NCI-H446 treated with DMSO at 0.1 percent for 48 hours (cell line): ENCODE measurements at places on chromosomes 11 and 22.

DNA sequence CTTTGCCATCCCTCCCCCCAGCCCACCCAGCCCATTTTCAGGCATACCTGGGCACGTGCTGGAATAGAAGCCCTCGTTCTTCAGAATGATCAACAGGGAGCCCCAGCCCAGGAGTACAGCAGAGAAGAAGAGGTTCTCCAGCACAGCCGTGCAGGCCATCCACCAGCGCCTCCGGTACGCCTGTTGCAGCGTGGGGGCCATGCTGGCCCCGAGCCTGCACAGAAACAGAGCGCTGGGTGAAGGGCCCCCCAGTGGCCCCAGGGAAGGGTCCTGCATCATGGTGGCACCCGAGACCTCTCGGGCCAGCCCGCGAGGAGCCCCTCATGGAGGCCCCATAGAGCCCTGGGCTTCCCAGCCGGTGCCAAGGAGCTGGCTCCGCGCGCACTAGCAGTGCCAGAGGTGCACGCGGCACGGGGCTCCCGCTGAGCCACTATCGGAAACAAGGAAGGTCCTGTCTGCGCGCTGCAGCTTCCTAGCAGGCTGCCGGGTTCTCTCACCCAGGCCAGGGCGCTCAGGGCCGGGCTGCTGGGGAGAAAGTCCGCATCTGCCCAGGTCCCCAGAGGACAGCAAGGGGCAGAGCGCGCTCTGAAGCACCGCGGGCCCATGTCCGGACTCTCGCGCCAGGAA, 1.5 kb downstream of the SLC43A1 start:
- DNase-seq = no peak

- no peak for DNase-seq
Measured at GRCh38 chr11:77075425-77075905, 8.7 kb downstream of the CAPN5 start.

- DNase-seq = no peak
Measured at GRCh38 chr22:47221840-47222615, 459.6 kb downstream of the TBC1D22A start.

DNA sequence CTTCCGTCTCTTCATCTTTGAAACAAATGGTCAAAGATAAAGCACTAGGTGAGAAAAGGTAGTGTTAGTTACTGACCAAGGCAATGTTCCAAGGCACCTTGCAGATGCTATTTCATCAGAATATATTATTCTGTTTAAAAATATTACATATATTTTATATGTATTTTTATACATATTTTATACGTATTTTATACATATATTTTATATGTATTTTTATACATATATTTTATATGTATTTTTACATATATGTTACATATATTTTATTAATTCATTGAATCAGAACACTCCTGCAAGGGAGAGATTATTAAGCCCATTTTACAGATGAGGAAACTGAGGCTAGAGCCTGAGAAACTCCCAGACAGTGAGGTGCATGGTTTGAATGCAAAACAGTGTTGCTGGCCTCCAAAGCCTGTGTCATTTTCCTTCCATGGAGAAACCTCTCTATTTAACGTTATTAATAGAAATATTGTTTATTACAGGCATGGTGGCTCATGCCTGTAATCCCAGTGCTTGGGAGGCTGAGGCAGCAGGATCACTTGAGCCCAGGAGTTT, 120.6 kb upstream of the CD82 start:
- no peak for DNase-seq
